ENCODE measurements at places on chromosomes 2 and 18.
A peak's percentile ranks its signal among the peaks of the same experiment; 100 is the strongest.

GRCh38 chr2:139867601-139868226, 1087.5 kb upstream of the NXPH2 start:
- DNase-seq, result no peak

GRCh38 chr2:45626387-45627221, 15.5 kb upstream of the SRBD1 start:
- no peak for DNase-seq

DNA sequence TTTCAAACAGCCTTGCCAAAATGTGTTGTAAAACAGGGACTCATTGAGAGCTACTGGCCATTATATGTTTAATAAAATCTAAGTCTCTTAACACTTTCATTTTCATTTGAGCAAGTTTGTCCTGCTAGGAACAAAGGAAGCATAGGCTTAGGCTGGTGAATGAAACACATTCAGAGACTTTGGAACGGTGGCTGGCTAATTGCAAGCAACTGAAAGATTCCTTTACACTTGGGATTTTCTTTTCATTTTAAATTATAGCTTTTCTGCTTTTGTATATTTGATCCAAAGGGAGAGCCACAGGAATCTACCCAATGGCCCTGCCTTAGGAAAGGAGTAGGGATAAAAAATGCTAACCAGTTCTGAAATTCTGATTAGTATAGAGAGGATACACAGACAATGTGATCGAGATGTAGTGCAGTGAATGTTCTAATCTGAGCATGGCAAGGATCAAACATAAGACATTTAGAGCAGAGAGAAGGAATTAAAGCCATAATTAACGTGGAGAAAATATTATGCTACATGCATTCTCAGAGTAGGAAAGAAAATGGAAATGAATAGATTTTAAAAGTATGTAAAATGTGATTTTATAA, 911.4 kb upstream of the SLC39A10 start:
- DNase-seq, result no peak

- DNase-seq, result no peak
Measured at GRCh38 chr2:8709611-8710010, 27.8 kb downstream of the ID2 start.

- DNase-seq, result peak; percentile 8
Measured at GRCh38 chr2:113757138-113757657, 756 bp upstream of the SLC35F5 start.

GRCh38 chr2:58923869-58924268, 682.7 kb upstream of the FANCL start:
- DNase-seq, result no peak

GRCh38 chr18:37476182-37476581, 89.4 kb downstream of the CELF4 start:
- peak; percentile 12 for DNase-seq

DNA sequence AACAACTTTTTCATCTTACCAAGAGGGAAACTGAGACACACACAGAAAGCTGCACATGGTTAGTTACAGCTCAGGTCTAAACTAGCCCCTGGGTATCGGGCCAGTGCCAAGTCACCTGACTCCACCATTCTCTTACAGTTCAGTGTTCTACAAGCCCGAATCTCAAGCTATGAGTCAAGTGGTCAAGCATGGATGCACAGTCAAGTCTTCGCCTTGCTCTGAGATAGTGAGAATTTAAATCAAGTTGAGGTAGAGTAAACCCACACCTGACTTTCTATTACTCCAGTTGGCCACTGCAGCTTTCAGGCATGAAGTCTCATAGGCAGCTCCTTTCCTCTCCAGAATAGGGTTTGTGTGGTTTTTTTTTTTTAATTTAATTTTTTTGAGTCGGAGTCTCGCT, 34.5 kb upstream of the ARL5A start:
- DNase-seq, result no peak

DNA sequence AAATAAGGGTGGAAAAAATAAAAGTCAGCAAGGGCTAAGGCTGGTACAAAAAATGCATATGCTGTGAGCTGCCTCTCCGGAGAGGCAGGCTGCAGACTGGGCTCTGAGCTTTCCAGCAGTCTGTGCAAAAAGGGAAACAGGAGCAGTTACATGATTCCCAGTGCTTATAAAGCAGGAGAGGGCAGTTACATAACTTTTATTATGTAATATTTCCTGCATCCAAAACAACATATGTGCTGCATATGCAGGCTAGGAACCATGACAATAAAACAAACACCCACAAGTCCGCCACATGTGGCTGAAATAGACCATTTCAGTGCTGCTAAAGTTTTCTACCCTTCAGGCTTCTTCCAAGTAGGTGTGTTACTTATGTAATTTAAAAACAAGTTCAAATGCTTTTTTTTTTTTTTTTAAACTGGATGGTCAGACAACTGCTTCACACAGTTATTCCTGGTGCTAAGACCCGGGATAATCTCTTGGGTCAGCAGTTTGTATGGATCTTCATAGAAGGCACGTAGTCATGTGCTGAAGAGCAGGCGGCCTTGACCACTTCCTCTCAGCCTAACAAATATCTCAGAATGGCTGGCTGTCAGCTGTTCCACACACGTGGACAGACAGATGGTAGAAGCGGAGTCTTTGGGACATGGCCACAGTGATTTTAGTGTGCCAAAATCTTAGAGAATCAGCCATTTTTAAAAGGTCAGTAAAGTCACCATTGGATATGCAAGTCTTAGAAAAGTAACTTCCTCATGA, 43.5 kb downstream of the ARMC9 start:
- DNase-seq, result no peak

- DNase-seq, result no peak
Measured at GRCh38 chr2:43300781-43301583, 74.6 kb upstream of the ZFP36L2 start.

DNA sequence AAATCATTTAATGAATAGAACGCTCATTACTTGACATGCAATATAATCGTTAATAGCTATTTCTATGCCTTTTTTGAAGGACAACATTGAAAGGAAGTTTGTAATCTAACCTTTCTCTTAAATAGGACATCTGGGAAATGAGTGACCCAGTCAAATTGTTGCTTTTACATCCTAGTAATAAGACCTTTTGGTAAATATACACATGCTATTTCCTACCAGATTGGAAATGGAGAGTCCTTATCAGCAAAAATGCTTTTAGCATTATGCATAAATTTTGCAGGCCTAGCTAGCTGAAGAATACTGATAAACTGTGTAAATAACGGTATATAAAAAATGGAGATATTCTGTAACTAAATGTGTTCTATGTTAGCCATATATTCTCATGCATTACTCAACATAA, 567.3 kb upstream of the DSEL start:
- no peak for DNase-seq

DNA sequence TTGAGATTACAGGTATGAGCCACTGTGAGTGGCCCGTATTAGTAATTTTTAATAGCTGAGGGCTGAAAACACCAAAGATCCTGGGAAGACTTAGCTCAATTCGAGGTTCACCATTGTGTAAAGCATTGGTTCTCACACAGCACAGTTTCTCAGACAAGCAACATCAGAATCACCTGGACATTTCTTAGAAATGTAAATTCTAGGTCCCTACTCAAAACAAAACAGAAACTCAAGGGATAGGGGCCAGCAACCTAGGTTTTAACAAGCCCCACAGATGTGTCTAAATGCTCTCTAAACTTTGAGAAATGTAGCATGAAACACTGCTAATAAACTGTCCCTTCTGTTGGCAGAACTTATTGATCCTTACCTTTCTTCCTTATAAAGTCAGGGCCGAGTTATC, 681.2 kb downstream of the RNF144A start:
- no peak for DNase-seq

DNA sequence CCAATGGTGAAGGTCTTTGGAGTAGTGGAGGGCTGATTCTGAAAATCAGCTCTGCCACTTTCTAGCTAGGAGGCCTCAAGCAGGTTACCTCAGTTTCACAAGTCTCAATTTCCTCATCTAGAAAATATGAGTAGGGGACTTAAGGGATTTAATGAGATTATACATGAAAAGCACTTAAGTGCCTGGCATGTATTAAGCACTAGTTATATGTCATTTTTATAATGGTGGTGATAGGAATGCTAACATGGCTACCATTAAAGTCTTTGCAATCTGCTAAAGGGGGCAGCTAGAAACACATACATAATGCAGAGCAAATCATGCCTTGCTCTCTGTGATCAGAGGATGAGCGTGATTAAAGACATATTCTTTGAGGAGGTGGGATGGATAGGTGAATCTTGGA, 640.9 kb upstream of the ZEB2 start:
- no peak for DNase-seq

DNA sequence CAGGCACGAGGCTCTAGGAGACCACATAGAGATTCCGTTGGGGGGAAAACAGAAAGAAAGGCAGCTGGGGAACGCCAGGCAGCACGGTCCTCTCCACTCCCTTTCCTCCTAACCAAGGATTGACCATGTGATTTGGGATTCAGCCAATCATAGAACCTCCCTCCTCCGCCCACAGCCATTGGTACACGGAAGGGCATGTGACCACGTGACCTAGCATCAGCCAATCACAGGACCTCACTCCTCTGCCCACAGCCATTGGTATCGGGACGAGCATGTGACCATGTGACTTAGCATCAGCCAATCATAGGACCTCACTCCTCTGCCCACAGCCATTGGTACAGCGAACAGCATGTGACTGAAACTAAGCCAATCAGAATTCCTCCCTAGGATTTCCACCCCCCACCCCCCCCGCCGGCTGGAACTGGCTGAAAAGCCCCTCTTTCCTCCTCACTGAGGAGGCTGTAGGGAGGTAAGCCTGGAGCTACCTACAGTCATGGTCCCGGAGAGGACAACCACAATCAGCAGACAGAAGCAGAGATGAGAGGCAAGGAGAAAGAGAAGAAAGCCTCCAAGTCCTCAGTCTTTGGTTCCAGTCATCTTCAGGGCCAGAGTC, 7.6 kb downstream of the SERPINE2 start:
- no peak for DNase-seq

- DNase-seq, result no peak
Measured at GRCh38 chr2:178485356-178485755, 5.1 kb downstream of the PLEKHA3 start.

DNA sequence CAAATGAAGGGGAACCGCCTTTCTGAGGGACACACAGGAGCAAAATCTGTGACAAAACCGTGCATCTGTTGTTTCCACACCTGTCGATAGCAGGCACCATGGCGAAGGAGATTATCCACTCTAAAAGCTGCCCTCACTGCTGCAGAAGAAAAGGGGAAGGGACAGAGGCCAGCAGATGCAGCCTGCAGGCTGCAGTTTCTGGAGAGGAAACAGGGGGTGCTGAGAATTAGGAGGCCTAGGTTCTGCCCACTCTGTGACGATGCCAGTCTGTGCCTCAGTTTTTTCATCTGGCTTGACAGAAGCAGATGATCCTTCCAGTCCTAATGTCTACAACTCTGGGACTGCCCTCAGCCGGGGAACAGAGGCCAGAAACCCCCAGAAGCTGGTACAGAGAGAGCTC, 17.7 kb downstream of the PAX8 start:
- no peak for DNase-seq

- no peak for DNase-seq
Measured at GRCh38 chr2:180656455-180656847, 324.0 kb upstream of the UBE2E3 start.

- DNase-seq, result peak; percentile 51
Measured at GRCh38 chr2:120675460-120676130, 60.1 kb upstream of the GLI2 start.

- no peak for DNase-seq
Measured at GRCh38 chr2:39734445-39734844, 44.6 kb downstream of the THUMPD2 start.

DNA sequence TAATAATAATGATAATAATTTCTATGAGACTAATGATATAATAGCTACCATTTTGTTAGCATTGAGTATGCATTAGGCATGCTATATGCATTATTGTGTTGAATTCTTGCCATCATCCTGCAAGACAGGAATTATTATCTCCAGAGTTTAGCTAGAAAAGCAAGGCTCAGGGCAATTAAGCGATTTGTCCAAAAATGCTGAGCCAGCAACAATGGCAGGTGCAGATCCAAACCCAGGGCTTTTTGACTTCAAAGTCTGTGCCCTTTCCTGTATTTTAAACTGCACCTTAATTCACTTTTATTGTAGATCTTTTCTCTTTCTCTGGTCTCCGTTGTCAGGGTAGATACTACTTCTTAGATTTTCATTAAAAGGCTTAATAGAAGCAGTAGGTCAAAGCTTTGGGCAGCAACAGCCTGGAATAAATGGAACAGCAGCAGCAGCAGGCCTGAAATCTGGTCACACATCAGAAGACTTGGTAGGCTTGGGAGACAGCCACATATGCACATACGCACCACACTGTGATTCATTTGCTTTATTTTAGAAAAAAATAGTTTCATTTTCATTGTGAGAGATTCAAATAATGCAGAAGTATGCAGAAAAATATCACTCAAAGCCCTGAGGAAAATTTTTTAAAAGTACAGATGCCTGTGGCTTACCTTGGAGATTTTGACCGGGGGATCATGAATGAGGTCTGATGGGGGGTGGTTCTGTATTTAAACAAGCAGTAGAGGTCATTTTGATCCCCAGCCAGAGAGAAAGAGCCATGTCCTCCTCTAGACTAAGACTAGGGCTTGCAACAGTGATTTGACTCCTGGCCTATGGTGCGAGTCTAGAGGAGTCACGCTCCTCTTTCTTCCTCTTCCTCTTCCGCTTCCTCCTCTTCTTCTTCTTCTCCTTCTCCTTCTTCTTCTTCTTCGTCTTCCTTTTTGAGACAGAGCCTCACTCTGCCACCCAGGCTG, 455.7 kb downstream of the TSN start:
- DNase-seq, result no peak

DNA sequence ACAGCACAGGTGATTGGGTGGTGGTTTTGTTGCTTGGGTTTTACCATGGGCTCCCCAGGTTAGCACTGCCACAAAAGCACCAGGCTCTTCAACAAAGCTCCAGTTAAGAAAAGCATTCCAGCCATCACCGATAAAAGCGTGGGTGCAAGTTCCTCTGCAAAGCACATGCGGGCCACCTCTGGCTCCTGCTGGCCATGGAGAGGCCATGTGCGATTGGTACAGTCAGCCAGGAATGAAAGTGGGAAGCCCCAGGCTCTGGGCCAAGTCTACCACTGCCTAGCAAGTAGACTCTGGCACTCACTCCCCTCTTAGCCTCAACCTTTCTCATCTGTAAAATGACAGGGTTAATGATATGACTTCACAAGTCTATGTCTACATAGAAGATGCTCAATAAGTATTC, 36.0 kb downstream of the BCL11A start:
- DNase-seq, result no peak

Measured in activated naive CD8-positive, alpha-beta T cell treated with anti-CD3 and anti-CD28 coated beads, Interleukin-2, amount 50 U/mL, for 24 hours (primary cell).